AG04449 (cell line): ENCODE measurements at places on chromosomes 11 and 22.

DNA sequence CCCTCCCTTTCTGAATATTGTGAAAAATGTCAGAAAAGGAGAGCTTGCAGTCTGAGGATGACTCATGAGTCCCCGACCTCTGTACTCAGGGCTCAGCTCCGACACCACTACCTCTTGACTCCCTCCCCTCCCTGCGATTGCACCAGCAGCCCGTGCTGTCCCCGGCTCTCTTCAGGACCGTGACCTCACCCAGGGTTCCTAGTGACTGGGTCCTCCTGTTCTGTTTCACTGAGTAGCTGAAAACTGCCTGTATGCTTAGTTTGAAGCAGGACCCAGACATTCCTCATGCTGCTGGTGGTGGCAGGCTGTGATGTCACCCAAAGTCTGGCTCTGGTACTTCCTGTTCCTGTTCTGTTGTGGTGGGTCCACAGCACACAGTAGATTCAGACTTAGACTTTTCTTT is 11.7 kb downstream of the PHRF1 start:
- DNase-seq = no peak

GRCh38 chr11:2589538-2589934 is 110.3 kb downstream of the KCNQ1OT1 start:
- no peak for DNase-seq

DNA sequence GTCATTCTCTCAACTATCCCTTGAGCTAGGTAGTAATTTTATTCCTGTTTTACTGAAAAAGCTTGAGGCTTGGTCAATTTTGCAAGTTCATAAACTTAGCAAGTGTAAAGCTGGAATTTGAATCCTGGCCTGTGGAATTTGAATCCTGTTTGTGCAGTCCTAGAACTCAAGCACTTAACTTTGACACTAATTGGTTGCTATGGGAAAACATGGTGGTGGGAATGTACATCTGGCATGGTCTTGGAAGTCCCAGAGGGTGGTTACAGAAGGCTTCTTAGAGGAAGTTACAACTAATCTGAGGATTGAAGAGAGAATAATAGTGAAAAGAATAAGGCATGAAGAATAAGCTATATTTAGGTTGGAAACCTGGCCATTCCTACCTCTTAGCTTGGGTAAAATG is 66.5 kb upstream of the LIN7C start:
- no peak for DNase-seq

DNA sequence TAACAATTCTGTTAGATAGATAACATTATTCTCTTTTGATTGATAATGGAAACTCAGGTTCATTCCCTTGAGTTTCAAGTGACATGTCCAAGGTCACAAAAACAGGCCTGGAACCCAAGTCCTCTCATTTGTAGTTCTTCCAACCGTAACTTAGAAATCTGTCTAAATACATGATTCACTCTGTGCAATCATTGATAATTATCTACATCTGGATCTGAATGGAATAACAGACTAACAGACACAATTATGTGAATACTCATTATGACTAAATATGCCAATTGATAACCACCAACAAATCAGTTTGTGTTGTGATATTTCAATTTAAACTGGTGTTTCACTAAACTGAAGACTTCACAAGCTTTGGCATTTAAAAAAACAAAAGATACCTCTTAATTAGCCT is 71.0 kb downstream of the RBFOX2 start:
- no peak for DNase-seq

DNA sequence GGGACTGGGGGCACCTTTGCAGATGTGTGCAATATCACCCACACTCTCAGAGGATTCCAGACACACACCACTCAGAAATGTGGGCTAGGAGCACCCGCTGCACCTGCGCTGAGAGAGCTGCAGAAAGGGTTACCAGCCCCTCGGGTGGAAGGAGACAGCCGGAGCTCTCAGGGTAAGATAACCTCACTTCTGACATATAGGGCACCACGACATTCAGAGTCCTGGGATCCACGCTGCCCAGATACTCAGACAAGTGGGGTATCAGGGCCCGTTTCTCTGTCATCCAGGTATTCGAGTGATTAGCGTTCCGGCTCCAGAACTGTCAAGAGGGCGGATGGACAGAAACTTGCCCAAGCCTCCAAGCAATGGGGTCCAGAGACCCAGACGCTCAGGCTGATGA is 6.2 kb upstream of the SYT8 start:
- DNase-seq = no peak

- no peak for DNase-seq
Measured at GRCh38 chr11:68308068-68308467, 4.3 kb upstream of the LRP5 start.

- DNase-seq = no peak
Measured at GRCh38 chr11:80970037-80970436, 1529.2 kb upstream of the TENM4 start.
